Hepatocyte (in vitro differentiated cells): ENCODE measurements at places on chromosomes 7 and 10.

- DNase-seq, result no peak
These were observed 6.6 kb upstream of the VCL start for GRCh38 chr10:73991203-73991883.

DNA sequence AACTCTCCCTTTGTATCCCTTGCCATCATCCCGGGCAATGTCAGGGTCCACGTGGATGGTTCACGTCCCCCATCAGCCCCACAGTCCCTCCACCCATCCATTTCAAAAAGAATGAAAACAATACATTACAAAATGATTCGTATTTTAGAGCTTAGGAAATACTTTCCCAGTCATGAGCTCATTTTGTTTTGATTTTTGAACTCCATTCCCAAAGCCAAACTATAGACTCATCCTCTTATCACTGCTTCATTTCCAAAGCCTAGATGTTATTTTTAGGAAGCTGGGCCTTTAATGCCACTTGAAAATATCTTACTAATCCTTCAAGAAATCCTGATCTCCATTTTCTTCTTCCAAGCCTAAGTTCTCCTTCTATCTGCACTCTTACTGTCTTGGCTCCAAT is 72.1 kb downstream of the WNT2 start:
- no peak for DNase-seq

DNA sequence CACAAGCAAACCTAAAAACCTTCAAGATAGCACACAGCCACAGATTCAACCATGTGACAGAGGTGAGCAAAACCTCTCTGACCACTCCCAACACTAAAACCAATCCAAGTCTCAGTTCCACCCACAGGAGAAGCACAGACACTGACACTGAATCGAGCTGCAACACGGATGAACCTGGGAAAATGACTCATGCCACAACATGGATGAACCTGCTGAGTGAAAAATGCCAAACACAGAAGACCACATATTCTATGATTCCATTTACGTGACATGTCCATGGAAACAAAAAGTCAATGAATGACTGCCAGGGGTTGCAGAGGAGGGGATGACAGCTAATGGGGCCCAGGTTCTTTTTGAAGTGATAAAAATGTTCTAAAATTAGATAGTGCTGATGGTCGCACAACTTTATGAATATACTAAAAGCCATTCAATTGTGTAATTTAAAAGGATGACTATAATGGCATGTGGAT is 22.0 kb downstream of the CYTH3 start:
- DNase-seq, result no peak

DNA sequence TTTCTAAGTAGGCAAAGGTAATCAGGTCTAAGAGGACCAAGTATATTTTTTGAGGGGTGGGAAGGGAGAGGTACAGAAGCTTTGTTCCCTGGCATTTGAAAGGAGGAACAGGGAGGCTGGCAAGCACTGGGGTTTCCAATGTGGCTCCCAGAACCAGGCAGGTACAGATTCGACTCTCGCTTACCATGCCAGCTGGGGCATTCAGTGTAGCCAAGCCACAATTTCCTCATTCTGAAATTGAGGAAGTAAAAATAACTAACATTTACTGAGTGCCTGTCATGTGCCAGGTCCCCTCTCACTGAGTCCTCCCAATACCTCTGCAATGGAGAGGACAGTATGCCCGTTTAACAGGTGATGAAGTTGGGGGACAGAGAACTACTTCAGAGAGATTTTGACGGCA is 45.9 kb upstream of the BET1 start:
- DNase-seq, result no peak

GRCh38 chr7:151919595-151919994 is 36.7 kb upstream of the GALNTL5 start:
- no peak for DNase-seq
